RKO (cell line): ENCODE measurements at places on chromosomes 6 and 20.

GRCh38 chr6:43127180-43127579 is 43.9 kb upstream of the SRF start:
- no peak for DNase-seq

- peak; percentile 68 for DNase-seq
Measured at GRCh38 chr20:58891086-58891717, 38.7 kb downstream of the GNAS start.

DNA sequence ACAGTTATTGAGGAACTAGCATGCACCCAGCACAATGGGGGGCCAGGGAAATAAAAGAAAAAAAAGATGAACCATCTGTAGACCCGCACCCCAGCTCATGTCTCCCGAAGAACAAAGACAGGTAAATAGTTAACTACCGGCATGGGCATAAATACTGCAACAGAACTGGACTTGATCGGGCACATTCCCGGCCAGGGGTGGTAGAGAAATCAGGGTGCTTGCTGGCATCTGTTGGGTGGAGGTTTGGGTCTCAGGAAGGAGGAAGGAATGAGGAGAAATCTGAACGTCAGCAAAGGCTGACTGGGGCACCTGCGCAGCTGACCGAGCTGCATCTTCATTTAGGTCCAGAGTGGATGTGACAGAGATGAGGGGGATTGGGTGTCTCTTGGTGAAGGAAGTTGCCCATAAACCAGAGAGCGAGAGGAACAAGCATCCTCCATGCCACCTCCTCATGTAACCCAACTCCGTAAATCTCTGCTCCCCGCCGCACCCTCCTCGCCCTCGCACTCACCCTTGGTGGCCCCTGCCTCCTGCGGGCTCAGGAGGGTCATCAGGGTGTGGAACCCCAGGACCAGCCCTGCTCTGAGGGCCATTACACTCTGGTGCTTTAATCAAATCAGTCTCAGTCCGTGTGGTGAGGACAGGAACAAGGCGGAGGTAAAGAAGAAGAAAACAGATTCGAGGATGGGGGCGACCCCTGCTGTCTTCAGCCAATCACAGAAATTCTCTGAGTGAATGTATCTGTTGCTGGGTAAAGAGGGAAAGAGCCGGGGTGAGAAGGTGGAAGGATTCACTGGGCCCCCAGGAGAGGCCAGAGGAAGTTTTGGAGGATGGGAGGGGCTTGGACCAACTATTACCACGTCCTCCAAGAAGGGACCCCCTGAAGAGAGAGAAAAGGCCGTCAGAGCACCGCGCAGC is at the start of gene HLA-DOA:
HLA-DOA (minus strand) TSS at position 648 of the 918 bp plus-strand sequence.
- peak; percentile 5 for DNase-seq

DNA sequence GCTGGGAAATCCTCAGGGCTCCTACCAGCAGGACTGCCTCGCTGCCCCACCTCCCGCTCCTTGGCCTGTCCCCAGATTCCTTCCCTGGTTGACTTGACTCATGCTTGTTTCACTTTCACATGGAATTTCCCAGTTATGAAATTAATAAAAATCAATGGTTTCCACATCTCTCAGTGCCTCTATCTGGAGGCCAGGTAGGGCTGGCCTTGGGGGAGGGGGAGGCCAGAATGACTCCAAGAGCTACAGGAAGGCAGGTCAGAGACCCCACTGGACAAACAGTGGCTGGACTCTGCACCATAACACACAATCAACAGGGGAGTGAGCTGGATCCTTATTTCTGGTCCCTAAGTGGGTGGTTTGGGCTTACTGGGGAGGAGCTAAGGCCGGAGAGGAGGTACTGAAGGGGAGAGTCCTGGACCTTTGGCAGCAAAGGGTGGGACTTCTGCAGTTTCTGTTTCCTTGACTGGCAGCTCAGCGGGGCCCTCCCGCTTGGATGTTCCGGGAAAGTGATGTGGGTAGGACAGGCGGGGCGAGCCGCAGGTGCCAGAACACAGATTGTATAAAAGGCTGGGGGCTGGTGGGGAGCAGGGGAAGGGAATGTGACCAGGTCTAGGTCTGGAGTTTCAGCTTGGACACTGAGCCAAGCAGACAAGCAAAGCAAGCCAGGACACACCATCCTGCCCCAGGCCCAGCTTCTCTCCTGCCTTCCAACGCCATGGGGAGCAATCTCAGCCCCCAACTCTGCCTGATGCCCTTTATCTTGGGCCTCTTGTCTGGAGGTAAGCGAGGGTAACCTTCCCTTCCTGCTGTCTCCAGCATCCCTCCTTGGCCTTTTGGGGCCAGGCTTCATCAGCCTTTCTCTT is at the start of gene CFB:
CFB (plus strand) TSS at position 589 of the 863 bp plus-strand sequence; CDS start at position 716, 127 bp downstream.
- DNase-seq: no peak

DNA sequence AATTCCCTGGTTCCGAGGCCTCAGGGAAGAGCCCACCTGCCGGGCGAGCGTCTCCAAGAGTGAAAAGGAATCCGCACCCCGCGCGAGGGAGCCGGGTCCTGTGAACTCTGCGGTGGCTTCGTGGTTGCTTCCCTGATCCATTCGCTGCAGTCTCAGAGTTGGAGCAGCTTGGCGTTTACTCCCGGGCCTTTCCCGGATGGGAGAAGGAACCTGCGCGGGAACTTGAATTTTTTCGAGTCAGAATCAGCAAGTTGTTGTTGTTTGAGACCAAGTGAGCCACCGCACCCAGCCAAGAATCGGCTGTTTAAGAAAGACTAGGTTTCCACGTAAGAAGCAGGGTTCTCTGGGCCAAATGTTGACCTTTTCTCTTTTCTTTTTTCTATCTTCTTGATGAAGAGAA is 12.9 kb downstream of the PRSS16 start:
- no peak for DNase-seq

- DNase-seq: peak; percentile 45
Measured at GRCh38 chr6:37033255-37033654, 27.8 kb downstream of the FGD2 start.

GRCh38 chr20:38059832-38060231 is 26.3 kb downstream of the RPRD1B start:
- DNase-seq: no peak

DNA sequence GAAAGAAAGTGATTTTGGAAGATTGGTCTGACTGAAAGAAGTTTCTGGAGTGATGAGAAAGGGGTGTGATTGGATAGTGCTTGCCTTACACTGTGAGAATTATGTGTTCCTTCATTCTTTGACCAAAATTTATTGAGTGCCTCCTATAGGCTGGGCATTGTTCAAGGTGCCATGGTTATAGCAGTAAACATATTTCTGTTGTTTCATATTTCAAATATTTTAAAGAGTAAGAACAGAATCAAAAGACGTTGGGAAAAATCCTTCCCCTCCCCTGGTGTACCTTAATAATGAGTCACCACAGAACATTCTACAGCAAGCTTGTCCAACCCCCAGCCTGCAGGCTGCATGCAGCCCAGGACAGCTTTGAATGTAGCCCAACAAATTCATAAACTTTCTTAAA is 78.6 kb downstream of the GCLC start:
- no peak for DNase-seq

- no peak for DNase-seq
Measured at GRCh38 chr6:26170951-26171841, 84.0 kb downstream of the HFE start.

DNA sequence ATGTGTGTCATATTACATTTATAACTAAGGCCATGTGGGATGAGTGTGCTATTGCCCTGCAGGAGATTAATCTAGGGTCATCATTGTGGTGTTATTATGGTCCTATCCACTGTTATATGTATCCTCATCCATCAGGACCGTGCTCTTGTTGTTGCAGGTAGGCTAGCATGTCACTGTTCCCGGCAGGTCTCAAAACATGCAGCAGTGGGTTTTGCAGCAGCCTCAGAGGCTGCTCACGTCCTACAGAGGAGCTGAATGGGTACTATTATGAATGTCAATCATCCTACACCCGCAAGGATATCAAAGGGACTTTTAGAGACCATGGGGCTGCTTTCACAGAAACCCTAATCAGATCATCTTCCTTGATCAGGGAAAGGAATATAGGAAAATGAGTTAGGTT is 318.2 kb downstream of the SAMD5 start:
- DNase-seq: no peak

DNA sequence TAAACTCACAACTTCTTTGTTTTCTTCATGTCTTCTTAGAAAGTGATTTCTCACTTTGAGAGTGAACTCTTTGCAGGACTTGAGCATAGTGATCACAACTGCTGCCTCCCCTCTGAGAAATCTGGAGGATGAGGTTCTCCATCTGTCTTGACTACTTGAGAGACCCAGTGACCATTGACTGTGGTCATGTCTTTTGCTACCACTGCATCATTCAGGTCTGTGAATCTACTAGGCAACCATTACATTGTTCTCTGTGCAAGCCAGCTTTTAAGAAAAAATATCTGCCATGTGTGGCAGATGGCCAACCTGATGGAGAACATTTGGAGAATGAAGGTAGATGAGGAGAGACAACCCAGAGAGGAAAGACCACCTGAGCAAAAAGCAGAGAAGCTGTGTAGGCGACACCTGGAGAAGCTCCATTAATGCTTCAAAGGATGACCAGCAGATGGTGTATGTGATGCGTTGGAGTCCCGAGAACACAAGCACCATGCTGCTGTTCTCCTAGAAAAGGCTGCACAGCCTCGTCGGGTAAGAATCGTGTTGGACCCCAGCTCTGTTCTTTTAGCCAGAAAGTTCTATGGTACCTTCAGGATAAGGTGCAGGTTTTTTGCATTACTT is 25.1 kb upstream of the TRIM26 start:
- peak; percentile 25 for DNase-seq

DNA sequence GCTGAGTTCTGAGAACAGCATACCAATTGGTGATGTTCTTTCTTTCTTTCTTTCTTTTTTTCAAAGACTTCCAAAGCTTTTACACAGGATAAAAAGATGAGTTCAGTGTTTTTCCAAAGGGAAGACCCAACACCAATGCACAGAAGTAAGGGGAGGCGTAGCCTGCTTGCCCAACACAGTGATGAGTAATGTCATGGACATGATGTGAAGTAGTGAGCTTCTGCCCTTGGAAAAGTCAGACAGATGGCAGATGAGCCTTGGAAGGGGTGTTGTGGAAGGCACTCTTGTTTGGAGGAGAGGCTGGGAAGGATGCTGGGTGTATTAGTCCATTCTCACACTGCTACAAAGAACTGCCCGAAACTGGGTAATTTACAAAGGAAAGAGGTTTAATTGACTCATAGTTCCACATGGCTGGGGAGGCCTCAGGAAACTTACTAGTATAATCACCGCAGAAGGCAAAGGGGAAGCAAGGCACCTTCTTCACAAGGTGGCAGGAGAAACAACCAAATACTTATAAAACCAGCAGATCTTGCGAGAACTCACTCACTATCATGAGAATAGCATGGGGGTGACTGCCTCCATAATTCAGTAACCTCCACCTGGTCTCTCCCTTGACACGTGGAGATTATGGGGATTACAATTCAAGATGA is 12.6 kb downstream of the LRP11 start:
- DNase-seq: no peak

GRCh38 chr6:165726965-165727381 is 63.9 kb upstream of the PDE10A start:
- DNase-seq: no peak

DNA sequence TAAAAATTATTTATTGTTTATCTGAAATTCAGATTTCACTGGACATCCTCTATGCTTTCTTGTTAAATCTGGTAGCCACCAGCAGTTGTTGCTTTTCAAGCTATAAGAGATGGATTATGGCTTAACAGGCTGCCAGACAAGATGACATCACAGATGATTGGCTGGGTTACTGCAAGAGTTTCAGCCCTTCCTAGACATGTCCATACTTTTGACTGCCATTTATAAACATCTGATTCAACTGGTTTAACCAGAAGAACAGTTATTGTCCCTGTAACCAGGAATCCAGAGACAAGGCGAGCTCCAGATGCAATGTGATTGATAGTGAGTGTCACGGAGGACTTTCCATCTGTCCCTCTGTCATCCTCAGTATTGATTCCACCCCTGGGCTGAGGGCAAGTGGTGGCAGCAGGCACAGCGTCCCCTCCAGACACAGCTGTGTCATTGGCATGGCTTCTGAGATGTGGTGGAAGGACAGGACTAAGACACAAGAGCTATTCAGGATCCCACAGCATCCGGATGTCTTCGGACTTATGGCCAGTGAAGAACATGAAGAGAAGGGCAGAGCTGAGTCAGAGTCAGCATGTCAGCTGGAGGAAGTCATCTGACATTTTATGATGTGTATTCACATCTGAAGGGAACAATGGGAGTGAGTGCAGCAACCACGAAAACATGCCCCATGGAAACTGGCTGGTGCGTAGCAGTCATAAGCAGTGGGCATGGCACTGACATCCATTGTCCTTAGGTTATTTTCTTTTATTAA is 284.5 kb upstream of the CDYL start:
- no peak for DNase-seq

GRCh38 chr6:144217264-144217663 is 66.9 kb downstream of the STX11 start:
- DNase-seq: no peak

- no peak for DNase-seq
Measured at GRCh38 chr6:109260126-109260525, 122.1 kb downstream of the CD164 start.

DNA sequence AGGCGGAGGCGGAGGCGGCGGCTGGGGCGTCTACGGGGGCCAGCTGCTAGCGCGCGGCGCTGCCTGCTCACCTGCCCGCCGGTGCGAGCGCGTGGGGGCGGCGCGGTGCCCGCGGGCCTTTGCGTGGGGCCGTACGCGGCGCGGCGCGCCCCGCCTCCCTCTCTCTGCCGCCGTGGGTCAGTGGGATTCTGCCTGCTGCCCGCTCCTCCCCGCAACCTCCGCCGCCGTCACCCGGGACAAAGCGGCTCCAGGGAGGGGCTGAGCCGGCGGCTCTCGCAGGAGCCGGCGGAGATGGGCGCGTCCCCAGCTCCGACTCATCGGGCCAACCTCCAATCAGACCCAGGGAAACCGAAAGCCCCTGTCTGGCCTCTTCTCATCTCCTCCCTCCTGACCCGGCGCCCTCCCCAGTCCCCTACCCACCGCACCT is at the start of gene RCAN2:
RCAN2 (minus strand) TSS at position 249 of the 427 bp plus-strand sequence.
- peak; percentile 40 for DNase-seq

- no peak for DNase-seq
Measured at GRCh38 chr6:116406678-116407345, 36.1 kb downstream of the DSE start.

- no peak for DNase-seq
Measured at GRCh38 chr20:21387528-21387927, 9.8 kb downstream of the NKX2-4 start.

GRCh38 chr6:55456016-55456415 is 123.0 kb downstream of the HMGCLL1 start:
- no peak for DNase-seq

DNA sequence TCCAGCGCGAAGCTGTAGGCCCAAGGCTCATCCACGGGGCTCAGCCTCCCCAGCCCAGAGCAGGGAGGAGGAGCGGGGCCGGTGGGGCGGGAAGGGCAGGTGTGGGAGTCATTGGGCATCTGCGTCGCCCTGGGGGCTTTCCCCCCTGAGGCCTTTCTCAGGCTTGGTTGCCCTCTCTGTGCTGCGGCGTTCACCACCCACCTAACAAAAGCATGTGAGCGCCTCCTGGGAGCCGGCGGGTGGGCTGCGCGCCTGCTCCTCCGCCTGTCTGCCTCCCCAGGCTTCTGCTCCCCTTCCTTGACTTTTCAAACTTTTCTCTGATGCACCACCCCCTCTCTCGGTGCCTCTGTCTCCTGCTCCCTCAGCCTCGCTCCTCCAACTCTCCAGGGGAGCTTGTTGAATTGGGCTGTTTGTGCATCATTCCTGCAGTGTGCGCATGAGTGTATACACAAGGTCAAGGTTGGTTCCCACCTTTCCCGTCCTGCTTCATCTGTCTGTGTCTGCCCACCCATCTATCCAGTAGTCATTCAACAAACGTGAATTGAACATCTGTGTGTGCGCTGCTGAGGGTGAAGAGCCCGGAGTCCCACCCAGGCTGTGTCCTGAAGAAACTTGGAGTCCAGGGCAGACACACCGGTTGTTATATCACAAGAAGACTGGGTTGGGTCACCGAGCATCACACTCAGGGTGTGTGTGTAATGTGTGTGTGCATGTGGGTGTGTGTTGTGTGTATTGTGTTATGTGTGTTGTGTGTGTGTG is 82.4 kb upstream of the NNAT start:
- DNase-seq: no peak
